NB4 (cell line): ENCODE measurements at places on chromosomes 2 and 18.

DNA sequence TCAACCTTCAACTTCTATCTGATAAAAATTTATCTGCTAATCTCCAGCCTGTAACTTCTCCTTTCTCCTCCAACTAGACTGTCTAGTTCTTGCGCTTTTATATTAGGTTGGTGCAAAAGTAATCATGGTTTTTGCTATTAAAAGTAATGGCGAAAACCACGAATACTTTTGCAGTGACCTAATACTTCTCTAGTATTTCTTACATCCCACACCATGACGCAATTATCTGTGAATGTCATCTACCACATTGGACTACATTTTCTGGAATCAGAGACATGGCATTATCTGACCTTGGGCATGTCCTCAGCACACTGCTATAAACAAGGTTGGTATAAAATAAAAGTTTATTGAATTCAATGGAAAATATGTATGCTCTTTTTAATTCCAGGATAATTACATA is 370.2 kb upstream of the LYPD1 start:
- DNase-seq, result no peak

DNA sequence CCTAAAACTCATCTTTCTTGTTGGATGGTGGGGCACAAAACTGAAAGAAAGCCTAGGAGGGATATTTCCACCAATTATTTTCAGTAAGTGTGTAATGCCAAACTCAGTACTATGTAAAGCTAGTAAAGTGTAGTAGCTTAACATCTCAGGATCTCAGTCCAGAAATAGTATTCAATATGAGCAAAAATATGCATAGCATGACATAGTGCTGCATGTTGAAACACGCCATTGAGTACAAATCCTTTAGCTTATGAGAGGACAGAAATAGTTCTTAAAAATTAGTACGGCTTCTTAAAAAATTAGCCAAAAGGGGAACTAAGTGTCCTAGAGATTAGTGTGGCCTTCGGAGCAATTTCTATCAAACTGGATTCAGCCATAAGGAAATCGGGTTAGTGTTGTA is 21.7 kb upstream of the ATL2 start:
- no peak for DNase-seq

- DNase-seq, result no peak
Observed at GRCh38 chr2:225207043-225207442, 164.8 kb upstream of the DOCK10 start.

DNA sequence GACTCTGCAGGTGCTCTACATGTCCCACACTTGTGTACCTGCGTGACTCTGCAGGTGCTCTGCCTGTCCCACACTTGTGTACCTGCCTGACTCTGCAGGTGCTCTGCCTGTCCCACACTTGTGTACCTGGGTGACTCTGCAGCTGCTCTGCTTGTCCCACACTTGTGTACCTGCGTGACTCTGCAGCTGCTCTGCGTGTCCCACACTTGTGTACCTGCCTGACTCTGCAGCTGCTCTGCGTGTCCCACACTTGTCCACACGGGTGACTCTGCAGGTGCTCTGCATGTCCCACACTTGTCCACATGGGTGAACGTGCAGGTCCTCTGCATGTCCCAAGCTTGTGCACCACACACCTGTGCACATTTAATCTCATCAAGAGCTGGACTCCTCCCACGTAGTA is 576.7 kb upstream of the SALL3 start:
- DNase-seq, result no peak

GRCh38 chr2:191795715-191796114 is 51.2 kb downstream of the CAVIN2 start:
- DNase-seq, result no peak

GRCh38 chr2:16069933-16070647 is 129.7 kb downstream of the MYCN start:
- DNase-seq, result no peak

DNA sequence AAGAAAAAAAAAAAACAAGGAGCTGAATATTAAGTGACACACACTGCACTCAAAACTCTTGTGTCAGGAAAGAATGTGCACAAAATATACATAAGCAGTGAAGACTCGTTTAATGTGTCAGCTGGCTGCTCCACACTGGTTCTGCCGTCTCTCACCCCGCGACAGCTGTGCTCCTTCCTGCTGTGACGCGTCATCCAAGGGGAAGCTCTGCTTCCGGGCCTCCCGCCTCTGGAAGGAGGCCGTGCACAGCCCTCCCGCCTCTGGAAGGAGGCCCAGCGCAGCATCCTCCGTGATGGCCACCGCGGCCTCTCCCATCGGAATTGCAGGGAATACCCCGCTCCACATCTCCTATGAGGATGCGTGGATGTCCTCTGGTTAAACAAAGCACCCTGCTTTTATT is 151.0 kb downstream of the HDAC4 start:
- no peak for DNase-seq

- no peak for DNase-seq
Observed at GRCh38 chr2:237547841-237548416, 18.4 kb upstream of the PRLH start.

- DNase-seq, result no peak
Observed at GRCh38 chr2:117963446-117963845, 50.4 kb downstream of the CCDC93 start.

- no peak for DNase-seq
Observed at GRCh38 chr18:4200399-4200798, 254.7 kb downstream of the DLGAP1 start.

DNA sequence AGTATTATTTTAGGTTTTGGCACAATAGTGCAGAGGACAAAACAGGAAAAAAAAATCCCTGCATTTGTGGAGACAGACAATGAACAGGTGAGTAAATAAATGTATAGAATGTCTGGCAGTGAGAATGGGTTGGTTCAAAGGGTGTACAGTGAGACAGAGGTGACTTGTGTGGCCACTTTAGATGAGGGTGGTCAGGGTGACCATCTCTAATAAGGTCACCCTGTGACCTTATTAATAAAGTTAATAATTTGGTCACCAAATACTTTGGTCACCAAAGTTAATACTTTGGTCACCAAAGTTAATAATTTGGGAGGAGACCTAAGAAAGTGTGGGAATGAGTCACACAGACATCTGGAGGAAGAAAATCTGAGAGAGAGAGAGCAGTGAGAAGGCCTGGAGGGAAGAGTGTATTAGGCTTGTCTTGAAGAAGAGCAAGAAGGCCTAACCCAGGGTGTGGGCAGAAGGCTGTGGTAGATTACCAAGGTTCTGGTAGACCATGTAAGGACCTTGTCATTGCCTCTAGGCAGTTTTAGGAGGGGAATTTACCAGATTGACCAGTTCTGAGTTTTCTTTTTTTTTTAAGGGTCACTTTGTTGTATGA is 1368.4 kb upstream of the CELF4 start:
- no peak for DNase-seq

DNA sequence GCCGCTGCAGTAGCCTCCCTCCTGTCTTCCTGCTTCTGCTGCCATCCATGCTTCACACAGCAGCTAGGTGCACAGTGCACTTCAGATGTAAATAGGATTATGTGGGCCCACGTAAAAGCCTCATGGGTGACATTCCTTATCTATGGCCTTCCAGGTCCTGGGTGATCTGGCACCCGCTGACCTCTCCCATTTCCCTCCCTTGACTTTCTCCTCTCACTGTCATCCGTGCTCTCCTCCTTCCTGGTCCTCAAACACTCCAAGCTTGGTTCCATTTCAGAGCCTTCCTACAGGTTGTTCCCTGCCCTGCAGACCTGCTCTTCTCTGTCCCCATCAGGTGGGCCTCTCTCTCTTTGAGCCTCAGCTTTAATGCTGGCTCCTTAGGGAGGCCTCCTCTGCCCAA is 4.0 kb upstream of the SMYD5 start:
- DNase-seq, result no peak

GRCh38 chr2:209560911-209561310 is 137.1 kb downstream of the MAP2 start:
- DNase-seq, result no peak

GRCh38 chr18:58276789-58277739 is 233.0 kb downstream of the NEDD4L start:
- DNase-seq, result no peak

GRCh38 chr18:13311193-13311592 is 92.6 kb downstream of the LDLRAD4 start:
- DNase-seq, result no peak

- DNase-seq, result no peak
Observed at GRCh38 chr2:100754951-100755350, 65.0 kb upstream of the NPAS2 start.

GRCh38 chr2:239800785-239801386 is 224.3 kb downstream of the NDUFA10 start:
- DNase-seq, result no peak

GRCh38 chr2:219744600-219744999 is 117.2 kb downstream of the SLC4A3 start:
- no peak for DNase-seq

GRCh38 chr2:226690461-226691024 is 109.1 kb downstream of the IRS1 start:
- no peak for DNase-seq

GRCh38 chr2:165016772-165017411 is 61.6 kb upstream of the SLC38A11 start:
- DNase-seq, result peak; percentile 40

DNA sequence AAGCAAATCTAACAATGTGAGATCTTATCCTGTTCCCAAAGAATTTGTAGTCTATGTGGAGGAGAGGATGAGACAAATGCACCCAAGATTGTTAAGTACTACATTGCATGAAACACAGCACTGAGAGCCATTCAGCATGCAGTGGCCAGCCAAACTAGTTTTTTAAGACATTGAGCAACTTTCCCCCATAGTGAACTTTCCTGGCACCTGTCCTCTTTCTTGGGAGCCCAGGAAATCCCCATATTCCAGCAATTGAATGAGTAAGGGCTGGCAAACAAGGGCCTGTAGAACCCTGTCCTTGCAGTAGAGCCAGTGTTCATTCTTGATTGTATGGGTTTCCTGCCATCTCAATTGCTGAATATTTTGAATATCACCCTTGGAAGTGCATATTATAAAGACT is 58.8 kb upstream of the FIGN start:
- no peak for DNase-seq

DNA sequence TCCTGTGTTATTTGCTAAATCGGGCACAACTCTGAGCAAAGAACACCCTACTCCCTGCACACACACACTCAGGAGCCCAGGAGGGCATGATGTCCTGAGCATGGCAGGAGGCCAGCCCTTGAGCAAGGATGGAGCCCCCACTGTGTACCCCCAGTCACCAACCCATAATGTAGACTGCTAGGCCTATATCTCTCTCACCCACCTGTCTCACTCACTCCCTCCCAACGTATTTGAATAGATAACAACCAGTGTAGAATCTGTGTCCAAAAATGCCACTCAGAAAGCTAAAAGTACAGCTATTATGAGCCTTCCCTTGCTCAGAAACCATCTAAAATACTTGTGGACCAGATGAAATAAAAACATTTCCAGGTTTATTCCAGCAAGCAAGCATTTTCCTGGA is 29.3 kb downstream of the MERTK start:
- no peak for DNase-seq

DNA sequence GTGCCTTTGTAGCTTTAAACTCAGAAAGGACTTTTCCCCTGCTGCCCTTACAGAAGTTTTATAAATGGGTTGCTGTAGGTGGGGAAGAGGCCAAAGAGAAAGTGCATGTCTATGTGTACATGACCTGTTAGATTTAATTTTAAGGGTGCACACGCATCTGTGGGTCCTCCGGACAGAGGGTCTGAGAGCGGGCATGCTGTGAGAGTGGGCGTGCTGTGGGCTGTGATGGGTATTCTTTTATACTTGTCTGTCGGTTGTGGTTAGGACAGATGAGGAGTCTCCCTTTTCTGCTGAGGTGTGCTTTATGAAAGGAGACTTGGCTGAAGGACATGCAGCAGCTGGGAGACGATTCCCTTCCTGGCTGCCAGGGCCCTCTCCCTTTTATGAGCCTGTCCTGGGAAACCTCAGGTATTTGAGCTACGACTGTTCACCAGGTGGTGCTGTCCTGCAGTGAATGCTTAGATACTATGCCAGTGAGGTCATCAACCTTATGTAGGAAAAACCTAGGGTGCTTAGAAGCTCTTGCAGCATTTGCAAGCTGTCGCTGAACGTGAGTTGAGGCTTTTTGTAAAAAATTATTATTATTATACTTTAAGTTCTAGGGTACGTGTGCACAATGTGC is 67.5 kb downstream of the TANC1 start:
- DNase-seq, result peak; percentile 33

- no peak for DNase-seq
Observed at GRCh38 chr18:74595431-74595830, 2.2 kb upstream of the ZNF407 start.

DNA sequence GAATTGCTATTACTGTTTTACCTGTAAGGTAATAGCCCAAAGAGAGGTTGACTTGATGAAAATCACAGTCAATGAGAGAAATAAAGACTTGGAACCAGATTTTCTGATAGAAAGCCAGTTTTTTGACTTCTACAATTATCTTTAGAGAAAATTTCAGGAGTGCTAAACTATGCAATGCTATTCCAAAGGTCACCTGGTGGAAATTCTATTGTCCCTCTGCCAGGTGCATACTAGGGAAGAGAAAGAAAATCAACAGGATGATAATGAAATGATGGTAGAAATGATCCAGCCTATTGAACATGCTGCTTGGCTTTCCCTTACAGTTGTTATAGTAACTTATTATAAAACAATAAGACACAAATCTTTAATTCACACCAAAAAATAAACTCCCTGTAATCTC is 85.0 kb downstream of the FASTKD2 start:
- no peak for DNase-seq

DNA sequence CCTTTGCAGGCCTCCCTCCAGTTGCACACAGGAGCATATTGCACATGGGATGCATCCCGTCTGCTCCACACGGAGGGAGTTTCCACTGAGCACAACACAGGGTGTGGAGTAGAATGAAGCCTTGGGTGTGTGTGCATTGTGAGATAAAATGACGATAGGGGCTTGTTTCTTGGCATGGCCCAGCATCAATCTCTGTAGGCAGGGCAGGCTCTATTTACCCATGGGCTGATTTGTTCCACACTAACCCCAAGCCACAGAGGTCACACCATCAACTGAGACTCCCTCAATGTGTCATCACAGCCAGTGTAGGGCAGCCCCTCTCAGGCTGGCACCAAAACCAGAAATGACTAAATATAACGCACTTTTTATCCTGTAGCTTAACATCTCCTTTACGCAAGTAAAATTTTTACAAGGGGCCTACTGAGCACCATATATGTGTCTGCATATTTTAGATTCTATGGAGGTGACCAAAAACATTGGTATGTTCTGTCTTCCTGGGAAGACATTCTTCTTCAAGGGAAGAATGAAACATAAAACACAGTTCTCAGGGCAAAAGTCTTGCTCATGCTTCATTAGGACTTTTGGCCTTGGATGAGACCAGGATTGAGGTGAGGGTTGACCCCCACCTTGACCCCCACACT is 2.7 kb upstream of the GKN1 start:
- DNase-seq, result peak; percentile 28

DNA sequence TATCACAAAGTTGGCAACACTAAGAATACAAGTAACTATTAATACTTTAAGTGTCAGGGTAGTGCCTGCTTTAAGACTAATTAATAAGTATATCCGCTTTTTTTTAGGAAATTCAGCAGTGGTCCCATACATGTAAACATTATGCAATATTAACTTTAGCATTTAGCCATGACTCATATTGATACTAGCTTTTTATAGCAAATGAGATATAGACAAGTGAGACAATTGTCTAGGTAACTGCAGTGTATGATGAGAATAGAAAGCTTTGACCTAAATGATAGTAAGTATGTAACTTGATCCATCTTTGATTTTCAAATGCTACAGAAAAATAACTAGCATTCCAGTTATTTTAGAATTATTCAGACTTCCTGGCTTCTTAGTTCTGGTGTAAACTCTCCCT is 27.4 kb upstream of the VRK2 start:
- DNase-seq, result no peak
